Skin of body (tissue), 3 donors: ENCODE measurements at places on chromosomes 2 and 18.

- no peak for DNase-seq
Measured at GRCh38 chr2:73916666-73917065, 10.0 kb upstream of the DGUOK start.

- DNase-seq, result no peak
Measured at GRCh38 chr2:8608411-8608954, 73.4 kb upstream of the ID2 start.

- peak; percentile 40 for DNase-seq
Measured at GRCh38 chr2:1886405-1886992, 142.2 kb upstream of the PXDN start.

DNA sequence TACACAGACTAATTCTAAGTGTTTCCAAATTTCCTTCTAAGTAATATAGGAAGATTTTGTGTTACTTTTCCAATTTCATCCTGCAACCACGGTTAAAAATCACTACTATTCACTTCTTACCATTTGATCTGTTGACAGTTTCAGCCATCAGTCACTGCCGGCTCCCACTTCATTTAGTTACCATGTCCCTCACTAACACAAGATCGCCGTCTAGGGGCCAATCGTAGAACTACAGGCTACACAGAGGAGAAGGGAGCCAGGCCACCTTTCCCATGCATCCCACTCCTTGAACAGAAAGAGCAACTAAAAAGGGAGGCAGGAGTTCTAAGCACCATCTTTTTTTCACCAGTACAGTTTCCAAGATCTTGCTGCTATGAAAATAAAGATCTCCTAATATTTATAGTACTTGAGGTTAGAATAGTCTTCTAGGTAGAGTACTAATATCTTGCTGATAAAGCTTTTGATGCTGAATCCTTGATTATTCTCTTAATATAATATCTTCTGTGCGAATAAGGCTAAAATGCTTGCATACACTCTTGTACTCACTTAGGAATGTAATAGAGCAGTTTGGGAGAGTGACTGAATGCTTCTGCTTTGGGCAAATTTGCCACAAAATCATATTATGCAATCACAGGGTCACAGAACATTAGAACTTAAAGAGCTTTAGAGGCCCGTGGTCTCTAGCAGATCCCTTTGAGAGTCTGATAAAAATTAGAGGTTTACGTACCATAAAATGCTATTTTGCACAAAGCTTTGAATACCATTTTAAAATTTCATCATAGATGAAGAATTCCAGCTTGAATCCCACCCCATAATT lies 39.5 kb upstream of the CYP1B1 start:
- peak; percentile 54 for DNase-seq

DNA sequence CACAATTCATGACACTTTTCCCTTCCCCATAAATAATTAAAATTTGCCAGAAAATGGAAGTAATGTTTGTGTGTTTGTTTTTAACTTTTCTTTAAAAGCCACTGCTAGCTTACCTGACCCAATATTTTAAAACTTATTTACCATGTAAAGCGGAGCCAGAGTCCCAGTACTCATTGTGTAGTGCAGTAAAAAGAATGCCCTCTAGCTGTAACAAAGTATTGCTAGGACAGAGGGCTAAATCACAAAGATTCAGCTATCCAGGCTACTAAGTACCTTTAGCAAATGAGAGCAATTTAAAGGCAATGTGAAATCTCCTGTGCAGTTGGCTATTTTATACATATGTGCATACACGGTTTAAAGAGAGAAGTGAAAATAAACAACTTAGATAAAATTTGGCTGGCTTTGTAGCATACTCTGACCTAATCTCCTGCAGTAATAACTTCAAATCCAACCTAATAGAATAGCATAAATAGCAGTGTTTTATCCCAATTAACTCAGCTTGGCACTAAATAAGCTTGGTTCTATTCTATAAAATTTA lies 997.4 kb upstream of the PIK3C3 start:
- no peak for DNase-seq

DNA sequence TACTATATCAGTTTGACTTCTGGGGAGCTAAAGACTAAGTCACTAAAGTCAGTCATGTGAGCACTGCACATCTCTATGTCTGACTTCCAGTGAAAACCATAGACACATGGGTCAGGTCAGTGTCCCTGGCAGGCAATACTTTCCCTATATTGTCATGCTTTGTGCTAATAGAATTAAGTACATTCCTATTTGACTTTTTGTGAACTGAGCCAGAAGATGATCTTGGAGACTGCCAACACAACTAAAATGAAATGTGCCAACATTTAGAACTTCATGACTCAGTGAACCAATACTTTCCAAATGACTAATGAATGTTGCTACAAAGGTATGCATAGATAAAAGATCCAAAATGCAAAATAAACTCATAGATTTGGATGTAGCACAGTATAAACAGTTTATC lies 820.8 kb upstream of the FAM98A start:
- DNase-seq, result no peak

GRCh38 chr2:127378720-127379119 lies 9.1 kb downstream of the MAP3K2 start:
- DNase-seq, result no peak

DNA sequence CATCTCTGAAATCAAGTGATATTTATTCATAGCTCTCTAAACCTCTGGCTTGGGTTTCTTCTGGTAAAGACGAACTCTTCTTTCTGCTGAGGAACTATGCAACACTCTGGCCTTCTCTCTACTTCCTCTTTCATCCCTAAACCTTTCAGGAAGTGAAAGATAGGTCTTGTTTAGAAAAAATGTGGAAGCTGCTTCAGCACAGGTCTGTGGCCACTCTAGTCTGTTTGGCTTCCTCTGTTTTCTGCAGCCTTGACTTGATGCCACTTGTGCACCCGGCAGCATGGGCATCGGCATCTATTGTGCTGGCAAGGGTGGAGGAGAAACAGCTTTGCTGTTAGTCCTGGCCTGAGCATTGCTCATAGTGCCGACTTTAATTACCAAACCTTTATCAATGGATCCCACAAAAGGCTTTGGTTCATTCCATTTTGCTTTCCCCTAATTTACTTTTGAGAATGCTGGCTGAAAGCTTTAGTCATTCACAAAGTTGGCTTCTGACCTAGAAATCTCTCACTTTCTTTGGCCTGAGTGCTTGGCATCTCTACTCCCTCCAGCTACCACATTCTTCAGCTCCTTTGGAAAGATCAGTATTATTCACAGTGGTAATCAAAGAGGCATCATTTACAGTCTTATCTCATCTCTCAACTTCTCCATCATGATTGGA lies 32.0 kb upstream of the GPR39 start:
- no peak for DNase-seq

- no peak for DNase-seq
Measured at GRCh38 chr2:82320296-82320695, 2015.7 kb upstream of the LRRTM1 start.

DNA sequence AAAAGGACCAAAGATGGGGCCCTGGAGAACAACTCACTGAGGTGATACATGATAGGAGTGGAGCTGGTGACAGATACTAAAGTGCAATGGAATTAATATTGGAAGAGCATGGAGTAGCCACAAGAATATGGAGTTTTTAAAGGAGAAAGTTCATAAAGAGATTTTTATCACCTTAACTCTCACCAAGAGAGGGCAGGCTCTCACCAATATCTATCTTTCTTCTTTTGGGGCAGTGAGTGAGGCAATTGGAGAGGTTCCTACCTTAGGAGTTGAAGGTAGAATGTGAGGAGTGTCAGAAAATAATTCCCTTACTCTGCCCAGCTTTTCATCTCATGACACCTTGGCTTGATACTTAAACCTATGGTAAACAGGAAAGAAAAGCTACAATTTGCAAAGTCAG lies 233.7 kb upstream of the CWC22 start:
- DNase-seq, result no peak

GRCh38 chr2:118223511-118223991 lies 135.3 kb downstream of the INSIG2 start:
- DNase-seq, result no peak

DNA sequence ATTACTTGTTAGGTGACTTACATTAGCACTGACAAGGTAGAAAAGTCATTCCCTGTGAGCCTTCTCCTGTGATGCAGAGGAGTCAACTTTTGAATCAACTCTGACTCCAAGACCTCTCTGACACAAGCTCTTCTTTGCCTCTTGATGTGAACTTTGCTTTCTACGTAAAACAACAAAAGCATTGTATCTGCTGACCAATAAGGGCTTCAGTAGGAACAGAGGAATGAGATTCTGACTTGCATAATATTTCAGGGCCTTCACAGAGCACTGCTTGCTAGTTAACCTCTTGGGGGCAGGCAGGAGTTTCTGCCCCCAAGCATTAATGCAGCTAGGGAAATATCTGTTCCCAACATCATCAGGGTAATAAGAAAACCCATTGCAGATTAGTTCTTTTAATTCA lies 791.5 kb downstream of the BCL11A start:
- DNase-seq, result no peak

DNA sequence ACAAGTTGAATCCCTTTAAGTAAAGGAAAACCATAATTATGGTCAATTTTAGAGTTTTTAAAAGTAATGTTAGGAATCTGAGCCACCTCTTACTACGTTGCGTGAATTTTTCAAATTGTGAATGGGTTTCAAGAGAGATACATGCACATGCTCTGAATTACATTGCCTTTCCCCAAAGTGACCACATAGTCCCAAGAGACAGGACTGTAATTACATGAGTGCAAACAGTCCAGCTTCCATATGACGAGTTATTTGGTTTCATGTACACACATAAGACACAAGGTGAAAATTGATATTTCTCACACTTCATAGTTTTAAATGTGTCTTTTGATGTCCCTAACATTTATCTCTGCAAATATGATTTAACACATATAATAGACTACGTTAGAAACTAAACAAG lies 850.8 kb downstream of the LRP1B start:
- DNase-seq, result no peak

GRCh38 chr2:130756874-130757668 lies 1.7 kb downstream of the AMER3 start:
- DNase-seq, result no peak

- peak; percentile 51 for DNase-seq
Measured at GRCh38 chr2:9333591-9334171, 89.6 kb downstream of the ITGB1BP1 start.

- no peak for DNase-seq
Measured at GRCh38 chr2:176100547-176101140, 1.0 kb downstream of the HOXD12 start.
